ENCODE measurements at places on chromosomes 2 and 18. TPM values are rescaled to one million over a fixed set of nuclear protein-coding genes. Genes with fewer than 3 reads are reported as not detected.

The TUBA3E gene
- not detected for total RNA-seq

The RAX gene
- not detected for total RNA-seq

The ZNF236 gene
- total RNA-seq, result 4.8 TPM

The OTX1 gene
- not detected for total RNA-seq

The RNU2-63P gene
- total RNA-seq, result not detected

The GAREM1 gene
- total RNA-seq, result 5.7 TPM

The UGT1A10 gene
- total RNA-seq, result not detected

The IL36A gene
- total RNA-seq, result not detected

The NYAP2 gene
- total RNA-seq, result under 0.01 TPM

The LIMS3 gene
- 0.48 TPM for total RNA-seq

The GPR45 gene
- total RNA-seq, result not detected

The TMEM18 gene
- 39.4 TPM for total RNA-seq

The ASNSD1 gene
- total RNA-seq, result 45.5 TPM

The CIB4 gene
- not detected for total RNA-seq

The ABCB11 gene
- not detected for total RNA-seq
